Activated T-helper 1 cell treated with Interleukin-2 at 50 U/mL for 16 hours (primary cell): ENCODE measurements at places on chromosomes 3 and 15.

DNA sequence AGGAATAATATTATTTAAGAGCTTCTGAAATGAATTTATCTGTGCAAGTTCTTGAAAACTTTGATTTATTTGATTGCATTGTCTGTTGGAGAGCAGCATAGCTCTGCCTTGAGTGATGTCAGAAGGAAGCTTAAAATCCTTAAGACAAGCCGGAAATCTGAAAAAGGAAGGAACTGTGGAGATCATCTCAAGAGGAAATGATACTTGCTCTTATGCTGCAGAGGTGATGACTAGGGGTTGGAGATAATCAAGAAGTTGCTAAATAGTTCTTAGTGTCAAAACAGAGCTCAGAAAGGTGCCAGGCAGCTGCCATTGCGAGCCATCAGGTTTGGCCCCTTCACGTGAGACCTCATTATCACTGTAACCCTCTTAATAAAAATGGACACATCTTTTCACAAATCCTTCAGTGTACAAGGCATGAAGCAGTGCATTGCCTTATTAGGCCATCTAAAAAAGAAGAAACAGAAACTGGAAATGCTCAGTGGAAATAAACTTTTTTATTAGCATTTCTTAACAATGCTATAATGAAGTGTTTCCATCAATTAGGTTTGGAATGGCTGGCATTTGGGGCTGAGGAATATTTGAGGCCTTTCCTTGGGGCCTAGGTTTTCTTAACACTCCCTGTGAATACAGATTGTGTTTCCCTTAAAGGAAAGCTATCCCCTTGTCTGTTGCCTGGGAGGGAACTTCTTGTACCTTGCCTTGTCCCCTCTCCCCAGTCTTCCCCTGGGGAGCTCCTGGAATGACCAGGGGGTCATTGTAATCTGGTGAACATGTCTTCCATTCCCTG lies 34.5 kb upstream of the VILL start:
- no peak for DNase-seq

DNA sequence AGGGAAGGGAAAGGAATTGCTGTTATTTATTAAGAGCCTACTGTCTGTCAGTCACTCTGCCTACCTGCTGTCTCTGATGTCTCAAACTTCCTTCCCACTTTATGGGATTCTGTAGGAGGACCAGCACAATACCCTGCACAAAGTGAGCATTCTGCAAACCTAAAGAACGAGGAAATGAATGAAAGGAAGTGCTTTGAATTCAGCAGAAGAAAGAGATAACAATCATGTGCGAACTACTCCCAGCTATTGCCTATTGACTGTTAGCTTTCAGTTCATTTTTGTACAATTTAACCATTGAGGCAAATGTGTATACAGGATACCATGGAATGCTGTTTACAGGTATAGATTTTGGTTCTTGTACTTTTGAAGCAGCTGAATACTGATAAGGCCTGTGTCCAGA lies 66.8 kb downstream of the CMSS1 start:
- no peak for DNase-seq

DNA sequence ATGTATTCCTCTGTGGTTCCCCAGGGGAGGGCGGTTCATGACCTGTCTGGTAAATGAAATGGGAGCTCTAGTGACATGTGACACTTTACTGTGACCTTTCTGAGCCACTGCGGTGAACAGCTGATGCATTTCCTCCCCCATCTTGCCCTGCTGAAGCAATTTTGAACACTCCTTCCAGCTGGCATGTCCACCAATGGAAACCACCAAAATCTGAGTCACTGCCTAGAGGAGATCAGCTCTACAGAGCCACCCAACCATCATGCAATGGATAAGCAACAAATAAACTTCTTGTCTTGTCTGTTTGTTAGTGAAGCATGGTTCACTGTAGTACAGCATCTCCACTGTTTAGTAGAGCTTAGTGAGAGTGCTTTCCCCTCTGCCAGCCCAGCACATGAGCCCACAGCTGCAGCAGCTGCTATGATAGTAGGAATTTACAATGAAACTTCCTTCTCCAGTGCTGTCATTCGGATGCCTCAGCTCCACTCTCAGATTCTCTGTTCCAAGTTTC lies 479.4 kb downstream of the NTRK3 start:
- no peak for DNase-seq

DNA sequence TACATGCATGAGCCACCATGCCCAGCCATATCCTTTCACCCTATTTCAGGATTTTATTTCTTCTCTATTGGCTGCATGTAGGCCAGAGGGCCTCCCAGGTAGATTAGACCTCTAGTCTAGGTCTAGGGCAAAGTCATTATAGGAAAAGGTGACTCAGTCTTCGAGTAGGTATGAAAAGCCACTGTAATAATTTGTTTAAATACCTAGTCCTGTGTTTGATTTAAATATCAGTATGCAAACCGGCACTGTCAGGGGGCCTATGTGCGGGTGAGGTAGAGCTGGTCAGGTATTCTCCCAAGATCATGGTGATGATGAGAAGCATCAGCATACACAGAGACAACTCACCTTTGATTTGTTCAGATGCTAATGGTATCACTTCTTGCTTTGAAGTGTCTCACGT lies 101.4 kb upstream of the UMPS start:
- no peak for DNase-seq

DNA sequence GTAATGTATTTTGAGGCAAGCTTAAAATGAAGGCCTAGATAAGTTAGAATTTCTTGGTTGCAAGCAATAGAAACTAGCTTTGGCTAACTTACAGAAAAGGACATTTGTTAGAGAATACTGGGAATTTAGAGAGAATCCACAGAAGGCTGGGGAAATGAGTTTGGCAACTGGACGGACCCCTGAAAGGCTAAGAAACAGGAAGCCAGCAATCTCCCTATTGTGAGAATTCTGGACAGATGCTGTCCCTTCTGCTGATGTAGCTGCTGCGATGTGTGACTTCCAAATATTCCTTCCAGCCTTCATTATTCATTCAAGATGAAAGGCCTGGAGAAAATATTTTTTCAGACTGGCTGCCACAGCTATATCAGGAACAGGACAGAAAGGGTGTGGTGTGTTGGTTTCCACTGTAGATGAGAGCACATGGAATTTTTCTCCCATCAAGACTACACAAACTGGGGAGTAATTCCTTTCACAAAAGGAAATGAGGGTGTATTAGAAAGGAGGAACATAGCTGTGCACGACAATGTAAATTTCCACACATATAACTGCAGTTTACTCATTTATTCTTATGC lies 213.5 kb downstream of the CPNE4 start:
- DNase-seq = no peak

DNA sequence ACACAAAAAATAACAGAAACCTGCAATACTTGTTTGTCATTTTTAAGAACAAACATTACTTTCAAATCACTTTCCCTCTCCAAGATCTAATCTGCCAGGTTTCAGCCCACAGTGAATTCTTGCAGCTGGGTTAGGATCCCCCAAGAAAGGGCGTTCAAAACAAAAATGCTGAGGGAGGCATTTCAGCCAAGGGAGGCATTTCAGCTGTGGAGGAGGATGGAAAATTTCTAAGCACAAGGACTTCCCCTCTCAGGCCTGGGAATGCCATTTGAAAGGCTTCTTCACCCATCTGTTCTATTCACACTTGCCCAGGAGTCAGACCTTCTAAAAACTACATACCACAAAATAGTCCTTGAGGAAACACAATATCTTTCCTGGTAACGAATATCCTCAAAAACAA lies 69.1 kb downstream of the P3H2 start:
- no peak for DNase-seq

DNA sequence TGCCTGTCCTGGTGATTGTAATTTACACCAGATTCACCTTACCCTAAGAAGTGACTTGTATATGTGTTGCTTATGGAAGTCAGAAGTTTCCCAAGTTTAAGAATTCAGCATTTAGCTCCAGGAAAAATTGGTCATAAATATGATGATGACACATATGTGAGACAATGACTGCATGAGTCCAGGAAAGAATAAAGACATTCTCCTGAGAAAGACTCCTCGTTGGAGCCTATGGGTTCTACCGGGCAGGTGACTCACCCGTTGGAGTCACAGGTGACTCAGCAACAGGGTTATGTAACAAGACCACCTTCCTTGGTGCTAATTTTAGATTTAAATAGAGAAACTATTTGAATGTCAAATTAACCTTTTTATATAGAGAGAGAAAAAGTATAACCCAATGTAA lies 662.4 kb downstream of the FHIT start:
- DNase-seq = no peak

DNA sequence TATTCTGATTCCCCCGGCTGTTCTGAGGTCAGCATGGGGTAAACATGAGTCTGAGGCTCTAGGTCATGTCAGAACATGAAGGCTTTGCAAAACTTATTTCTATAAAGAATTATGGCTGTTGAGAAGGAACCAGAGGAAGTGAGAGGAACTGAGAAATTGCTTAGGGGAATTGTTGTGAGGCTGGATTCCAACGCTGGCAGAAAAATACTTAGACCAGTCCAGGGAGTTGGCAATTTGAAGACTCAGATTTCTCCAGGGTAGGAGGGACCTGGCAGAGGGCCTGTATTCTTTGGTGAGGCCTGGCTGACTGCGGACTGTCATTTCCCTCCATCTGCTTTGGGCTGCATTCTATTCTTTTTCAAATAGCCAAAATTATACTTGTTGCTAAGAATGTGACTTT lies 155.5 kb downstream of the PLD1 start:
- DNase-seq = no peak

DNA sequence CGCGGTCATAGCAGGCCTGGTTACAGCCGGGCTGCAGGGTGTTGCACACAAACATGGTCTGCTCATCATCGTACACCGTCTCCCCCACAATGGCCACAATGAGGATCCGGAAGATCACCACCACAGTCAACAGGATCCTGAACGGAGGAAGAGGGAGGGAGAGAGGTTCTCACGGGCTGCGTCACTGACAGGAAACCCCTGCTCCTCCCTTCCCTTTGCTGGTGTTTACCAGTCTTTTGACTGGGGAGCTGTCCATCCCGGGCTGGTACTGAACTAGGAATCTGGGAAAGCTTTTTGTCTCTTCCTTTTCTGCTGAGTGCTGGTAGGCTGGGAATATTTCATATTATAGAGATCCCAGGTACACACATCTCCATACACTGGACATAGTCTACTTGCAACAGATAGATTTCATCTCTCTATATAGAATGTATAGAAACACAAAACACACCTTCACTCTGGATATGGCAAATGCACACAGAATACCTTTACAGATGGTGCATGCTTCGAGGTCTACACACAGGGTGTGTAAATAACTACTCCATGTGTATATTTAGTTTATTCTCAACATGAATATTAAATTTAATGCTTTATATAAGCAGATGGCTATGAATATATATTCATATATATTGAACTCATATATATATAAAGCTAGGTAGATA lies 1.4 kb downstream of the GJD2 start:
- DNase-seq = no peak

DNA sequence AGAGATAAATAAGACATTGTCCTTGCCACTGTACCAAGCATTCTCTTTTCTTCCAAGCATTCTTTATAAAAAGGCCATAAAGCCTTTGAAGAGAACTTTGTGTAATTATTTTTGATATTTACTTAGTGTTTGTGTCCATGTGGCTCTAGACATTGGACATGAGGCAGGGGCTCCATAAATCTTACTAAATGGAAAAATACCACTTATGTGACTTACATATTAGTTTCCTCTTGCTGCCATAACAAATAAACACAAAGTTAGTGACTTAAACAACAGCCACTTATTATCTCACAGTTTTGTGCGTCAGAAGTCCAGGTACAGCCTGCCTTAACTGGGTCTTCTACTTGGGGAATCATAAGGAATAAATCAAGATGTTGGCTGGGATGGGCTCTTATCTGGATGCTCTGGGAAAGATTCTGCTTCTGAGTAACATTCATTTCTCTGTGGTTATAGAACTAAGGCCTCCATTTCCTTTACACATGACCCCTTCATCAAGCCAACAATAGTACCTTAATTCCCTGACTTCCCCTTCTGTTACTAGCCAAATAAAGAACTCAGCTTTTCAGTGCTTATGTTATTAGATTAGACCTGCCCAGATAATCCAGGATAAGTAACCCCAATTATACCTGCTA lies 59.9 kb upstream of the COL8A1 start:
- DNase-seq = no peak

- DNase-seq = no peak
Observed at GRCh38 chr15:82613747-82614146, 33.4 kb downstream of the CPEB1 start.

DNA sequence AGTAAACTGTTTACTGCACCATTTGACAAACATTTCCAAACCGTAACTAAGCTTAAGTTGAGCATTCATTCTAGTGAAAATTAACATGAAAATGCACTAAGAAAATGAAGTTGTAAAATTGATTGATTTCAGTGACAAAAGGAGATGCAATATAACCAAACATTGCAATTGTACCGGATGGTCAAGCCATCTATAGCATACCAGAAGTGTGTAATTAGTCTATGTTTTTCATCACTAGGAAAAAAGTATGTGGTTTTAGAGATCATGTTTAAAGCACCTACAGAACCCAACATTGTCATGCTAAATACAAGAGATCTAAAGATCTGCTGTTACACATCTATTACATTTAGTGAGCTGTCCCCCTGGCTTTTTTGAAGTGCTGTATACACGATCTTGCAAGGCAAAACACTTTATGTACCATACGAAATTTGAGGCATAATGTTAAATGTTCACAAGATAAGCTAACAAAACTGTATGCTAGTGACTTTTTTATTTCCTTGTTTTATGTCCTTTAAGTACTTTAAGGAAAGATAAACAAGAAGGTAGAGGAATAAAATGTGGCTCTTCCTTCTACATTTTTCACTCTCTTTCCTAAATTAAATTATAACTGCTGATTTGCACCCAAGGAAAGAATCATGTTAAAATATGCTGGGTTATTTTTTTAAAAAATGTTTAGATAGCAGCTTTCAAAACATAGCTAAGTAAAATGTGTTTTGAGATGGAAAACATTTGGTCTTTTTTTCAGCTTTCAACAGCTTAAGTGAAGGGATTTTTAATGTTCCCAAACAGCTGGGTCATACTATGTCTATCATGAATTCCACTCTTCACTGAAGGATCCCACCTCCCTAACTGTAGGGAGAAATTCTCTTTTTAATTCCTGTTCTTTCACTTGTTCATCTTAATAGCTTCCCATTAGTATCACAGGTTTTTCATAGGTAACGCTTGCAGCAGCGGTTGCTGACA lies 498.0 kb downstream of the MECOM start:
- DNase-seq = no peak
